Panc1 (cell line): ENCODE measurements at places on chromosomes 6 and 20. TPM values are rescaled to one million over a fixed set of nuclear protein-coding genes. Genes with fewer than 3 reads are reported as not detected.

WFDC10B gene
- total RNA-seq: not detected

ATP6V1G2 gene
- 0.98 TPM for total RNA-seq

DZANK1 gene
- 3.0 TPM for total RNA-seq

HLA-G gene
- total RNA-seq: 0.62 TPM

CYP21A2 gene
- total RNA-seq: 1.1 TPM

SMOC2 gene
- 0.13 TPM for total RNA-seq

MAP3K4 gene
- total RNA-seq: 49.3 TPM

OR2B6 gene
- total RNA-seq: 0.26 TPM

NRN1 gene
- 0.18 TPM for total RNA-seq

GGTLC1 gene
- total RNA-seq: 0.18 TPM

BMP2 gene
- total RNA-seq: 0.23 TPM

RAE1 gene
- total RNA-seq: 34.5 TPM

SCUBE3 gene
- 1.6 TPM for total RNA-seq
